ENCODE measurements at places on chromosomes 13 and 19.
A peak's percentile ranks its signal among the peaks of the same experiment; 100 is the strongest.

DNA sequence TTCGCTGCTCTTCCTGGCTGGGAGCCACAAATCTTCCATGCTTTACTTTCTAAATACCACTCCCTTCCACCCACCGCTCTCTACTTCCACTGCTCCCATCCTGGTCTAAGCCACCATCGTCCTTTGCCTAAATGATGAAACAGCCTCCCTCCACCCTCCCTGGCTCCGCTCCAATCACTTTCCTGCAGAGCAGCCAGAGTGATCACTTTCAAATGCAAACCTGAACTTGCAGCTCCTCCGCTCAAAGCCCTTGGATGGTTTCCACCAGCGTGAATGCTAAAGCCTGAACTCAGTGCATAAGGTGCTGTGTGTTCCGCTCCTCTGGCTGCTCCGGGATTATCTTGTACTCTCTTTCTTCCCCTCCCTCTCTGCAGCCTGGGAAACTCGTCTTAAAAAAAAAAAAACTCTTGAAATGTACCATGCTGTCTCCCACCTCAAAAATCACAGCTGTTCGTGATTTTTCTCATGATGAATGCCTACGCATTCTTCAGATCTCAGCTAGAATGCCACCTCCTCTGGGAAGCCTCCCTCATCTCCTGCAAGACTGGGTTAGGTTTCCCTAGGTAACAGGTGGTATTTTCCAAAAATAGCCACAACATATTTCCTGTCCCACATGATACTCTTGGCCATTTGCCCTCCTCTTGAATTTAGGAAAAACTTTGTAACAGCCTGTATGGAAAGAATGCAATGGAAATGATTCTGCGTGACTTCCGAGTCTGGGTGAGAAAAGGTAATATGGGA lies 3.7 kb upstream of the SIN3B start:
- DNase-seq = peak; percentile 21

- DNase-seq = peak; percentile 25
Observed at GRCh38 chr13:80871481-80871880, 530.6 kb upstream of the SPRY2 start.

DNA sequence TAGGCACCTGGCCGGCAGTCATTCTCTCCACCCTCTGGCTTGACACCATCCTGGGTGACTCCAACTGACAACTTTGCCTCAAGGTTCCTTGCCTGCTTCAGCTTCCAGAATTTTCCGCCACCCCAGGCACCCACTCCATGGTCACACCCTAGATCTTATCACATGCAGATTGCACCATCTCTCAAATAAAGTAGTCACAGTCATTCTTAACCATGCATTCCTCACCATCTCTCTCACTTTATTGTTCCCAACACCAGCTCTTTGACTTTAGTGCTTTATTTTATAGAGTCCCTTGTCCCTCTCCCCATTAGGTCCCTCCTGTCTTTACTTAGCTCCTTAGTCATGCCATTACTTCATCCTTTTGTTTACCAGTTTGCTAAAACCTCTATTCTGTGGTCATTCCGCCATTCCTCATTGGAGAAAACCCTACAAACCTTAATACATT lies 351.7 kb downstream of the SPRY2 start:
- no peak for DNase-seq

DNA sequence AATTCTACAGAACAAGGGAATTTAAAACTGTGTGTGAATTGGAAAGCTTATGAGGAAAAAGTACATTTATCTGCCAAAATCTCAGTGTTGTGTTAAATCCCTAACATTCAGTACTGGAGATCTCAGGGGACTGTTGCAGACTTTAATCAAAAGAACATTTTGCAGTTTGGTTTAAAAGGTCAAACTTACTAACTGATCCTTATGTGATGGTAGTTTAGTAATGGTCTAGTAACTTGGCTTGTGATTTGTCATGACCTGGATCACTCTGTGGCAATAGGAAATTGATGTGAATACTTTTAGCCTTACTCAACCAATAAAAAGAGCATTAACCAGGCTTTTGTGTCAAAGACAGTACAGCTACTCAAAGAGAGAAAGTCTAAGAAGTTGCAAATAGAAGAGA lies 862.1 kb upstream of the MIR17HG start:
- DNase-seq = peak; percentile 1
